Caki2 (cell line): ENCODE measurements at places on chromosomes 2 and 18. TPM values are rescaled to one million over a fixed set of nuclear protein-coding genes. Genes with fewer than 3 reads are reported as not detected.

Gene ITM2C
- total RNA-seq: 106 and 109 TPM in 2 replicates

Gene CNGA3
- not detected in 2 replicates for total RNA-seq

Gene HOXD11
- total RNA-seq: 3.7 TPM in 1 of 2 replicates, not detected in the other

Gene ONECUT2
- total RNA-seq: 0.03 and 0.44 TPM in 2 replicates

Gene KCNJ3
- not detected in 2 replicates for total RNA-seq
